G401 (cell line): ENCODE measurements at places on chromosomes 13 and 19. TPM values are rescaled to one million over a fixed set of nuclear protein-coding genes. Genes with fewer than 3 reads are reported as not detected.
A peak's percentile ranks its signal among the peaks of the same experiment; 100 is the strongest.

- DNase-seq, result peak; percentile 30
Observed at GRCh38 chr13:111049791-111050538, 65.1 kb upstream of the ARHGEF7 start.

DNA sequence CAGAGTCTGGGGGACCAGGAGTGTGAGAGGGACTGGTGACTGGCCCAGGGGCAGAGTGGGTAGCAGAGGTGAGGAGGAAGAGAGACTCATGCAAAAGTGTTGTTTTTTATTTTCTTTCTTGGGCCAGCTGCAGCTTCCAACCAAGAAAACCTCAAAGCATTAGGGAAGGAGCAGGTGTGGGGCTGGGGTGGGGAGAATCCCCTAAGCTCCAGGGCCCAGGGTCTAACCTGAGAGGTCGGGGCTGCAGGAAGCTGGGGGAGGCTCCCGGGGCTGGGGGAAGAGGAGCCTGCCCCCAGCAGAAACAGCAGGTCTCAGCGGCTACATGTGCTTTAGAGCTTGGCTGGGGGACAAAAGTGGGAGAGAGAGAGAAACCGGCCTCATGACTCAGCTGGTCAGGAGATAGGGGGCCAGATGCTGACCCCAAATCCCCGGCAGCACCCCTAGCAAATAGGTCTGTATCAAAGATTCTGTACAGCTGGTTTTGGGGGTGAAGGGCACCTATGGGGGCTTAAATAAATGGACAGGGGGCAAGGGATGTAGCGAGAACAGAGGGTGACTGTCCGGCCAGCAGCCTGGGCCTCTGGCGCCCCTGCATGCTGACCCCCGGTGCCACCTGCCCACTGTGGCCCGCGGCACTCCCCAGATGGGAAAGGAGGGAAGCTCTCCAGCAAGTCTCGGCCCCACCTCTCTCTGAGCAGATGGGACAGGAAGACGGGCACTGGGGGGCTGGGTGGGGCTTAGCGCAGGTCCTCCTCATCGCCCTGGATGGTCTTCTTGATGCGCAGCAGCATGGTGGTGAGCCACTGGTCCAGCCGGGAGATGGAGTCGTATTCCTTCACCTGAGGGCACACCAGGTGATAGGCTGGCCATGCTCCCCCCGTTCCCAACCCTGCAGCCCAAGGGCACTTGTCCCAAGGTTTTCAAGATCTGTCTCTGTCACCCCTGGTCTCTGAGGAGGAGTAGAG lies 3.8 kb upstream of the KPTN start:
- DNase-seq, result no peak

DNA sequence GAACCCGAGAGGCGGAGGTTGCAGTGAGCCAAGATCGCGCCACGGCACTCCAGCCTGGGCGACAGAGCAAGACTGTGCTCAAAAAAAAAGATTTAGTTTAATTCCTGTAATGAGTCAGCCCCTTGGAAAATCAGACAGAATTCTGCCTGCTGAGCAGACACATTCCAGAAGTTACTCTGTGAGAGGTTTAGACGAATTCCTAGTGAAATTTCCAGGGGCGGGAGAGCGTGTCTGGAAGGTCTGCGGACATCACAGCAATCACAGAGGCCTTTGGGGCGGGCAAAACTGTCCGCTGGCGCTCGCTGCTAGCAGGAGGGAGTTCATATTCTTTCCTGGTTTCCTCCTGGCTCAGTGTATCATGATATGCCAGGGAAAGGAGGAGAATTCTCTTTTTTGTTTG lies 17.5 kb downstream of the MISP start:
- DNase-seq, result no peak

The CFAP97D2 gene
- not detected in 2 replicates for total RNA-seq

The CLDN10 gene
- total RNA-seq, result not detected in 2 replicates

DNA sequence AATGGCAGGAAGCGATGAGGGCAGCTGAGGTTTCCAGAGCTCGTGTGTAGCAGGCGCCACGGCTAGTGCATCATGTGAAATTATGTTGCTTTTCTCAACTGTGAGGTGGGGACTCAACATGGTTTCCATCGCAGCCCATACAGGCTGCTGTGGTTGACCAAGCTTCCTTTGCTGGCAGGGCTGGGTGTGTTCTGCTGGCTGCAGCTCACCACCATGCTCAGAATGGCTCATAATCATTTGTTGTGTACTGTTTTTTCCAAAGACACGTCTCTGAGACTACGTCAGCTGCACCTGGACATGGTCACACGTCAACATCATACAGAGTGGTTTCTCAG lies 16.1 kb upstream of the RASA3 start:
- no peak for DNase-seq

DNA sequence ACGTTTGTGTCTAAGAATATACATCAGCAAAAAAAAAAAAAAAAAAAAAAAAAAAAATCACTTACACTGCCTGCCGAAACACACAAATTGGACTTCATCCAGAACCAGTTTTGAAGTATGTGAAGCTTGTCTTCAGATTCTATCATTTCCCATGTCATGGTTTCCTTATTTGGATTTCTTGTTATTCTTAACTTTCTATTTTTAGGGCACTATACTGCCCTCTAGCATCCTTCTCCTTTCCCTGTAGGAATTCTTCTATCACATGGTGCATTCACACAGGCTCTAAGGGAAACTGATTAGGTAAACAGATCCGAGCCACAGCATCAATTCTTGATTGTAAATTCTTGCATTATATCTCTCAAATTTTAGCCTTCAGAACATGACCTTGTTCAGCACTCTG lies 1507.5 kb downstream of the OLFM4 start:
- DNase-seq, result peak; percentile 12

DNA sequence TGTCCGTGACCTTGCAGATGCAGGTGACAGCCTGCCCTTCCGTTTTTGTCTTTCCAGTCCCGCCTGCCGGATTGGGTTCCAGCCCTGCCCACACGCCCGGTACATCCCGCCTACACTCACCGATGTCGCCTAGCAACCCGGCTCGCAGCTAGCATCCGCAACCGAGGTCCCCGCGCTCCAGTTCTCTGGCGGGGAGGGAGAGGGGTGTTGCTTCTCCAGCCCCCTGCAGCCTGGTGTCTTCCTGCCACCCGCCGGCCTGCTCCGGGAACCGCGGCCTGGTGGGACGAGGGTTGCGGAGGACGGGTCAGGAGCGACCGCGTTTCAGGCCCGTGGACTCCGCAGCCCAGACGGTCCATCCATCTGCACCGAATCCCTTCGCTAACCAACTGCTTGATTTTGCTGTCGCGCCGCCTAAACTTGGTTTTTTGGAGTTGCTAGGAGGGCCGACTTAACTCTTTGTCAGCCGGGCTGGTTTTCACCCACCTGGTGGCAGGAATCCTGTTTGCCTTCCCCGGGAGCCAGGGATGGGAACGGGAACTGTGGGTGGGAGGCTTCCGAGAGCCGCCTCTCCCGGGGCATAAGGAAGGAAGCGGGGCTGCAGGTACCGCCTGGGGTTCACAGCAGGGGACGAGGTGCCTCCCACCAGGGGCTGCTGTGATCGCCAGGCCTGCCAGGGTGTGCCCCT lies 15.4 kb upstream of the MATK start:
- peak; percentile 79 for DNase-seq

DNA sequence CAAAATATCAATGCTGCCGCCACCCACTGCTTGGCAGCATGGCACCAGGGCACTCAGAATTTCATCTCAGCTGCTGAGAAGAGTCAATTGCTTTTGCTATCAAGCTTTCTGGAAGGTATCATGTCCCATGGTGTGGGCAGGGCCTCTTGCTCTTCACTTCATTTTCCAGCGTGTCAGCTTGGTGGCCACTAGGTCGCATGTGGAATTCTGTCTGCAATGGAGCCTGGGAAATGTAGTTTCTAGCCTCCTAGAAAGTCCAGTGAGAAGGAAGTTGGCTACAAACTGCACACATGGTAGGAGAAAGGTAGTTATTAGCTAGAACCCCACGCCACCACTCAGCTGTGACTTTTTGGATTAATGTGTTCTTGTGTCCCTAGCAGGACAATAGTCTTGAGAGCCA lies 105.3 kb downstream of the MYO16 start:
- DNase-seq, result no peak

The ATP4B gene
- not detected in 2 replicates for total RNA-seq

DNA sequence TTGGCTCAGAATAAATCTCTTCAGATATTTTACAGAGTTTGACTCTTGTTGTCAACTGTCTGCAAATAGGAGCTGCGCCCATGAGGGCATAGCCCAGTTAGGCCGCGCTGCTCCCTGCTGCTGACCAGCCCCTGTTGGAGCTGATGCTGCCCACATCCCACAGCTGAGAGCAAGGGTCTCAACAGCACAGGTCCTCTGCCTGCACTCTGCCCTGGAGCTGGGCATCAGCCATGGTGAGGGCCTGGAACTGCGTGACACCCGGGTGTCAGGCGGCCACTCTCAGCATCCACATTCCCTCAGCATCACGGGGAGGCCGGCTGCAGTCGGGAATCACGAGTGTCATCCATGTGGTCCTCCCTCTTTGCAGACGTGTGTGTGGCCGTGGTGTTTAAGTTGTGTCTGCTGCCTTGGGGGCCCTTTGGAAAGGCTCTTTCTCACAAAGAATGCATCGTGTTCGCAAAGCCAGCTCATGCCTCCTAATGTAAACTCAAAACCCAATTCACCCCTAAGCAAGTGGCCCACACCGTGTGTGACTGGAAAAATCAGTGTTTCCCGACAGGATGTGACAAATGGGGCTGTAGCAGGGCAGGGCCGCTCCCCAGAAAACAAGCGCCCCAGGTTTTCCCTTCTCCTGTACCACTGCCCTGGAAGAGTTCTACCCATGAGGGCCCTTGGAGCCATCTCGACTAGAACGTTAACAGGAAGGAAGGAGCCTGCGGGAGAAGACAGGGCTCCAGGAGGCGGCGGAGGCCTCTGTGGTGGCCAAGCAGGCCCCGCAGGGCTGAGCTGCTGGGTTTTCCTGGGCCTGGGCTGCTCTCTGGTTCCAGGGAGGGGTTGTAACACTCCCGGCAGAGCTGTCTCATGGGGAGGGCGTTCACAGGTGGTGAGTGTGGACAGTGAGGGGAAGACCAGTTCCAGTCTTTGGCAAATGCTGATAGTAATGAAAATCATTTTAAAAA lies 20.3 kb downstream of the ATP11A start:
- DNase-seq, result no peak

- no peak for DNase-seq
Observed at GRCh38 chr19:12085074-12085818, 20.7 kb downstream of the ZNF844 start.

DNA sequence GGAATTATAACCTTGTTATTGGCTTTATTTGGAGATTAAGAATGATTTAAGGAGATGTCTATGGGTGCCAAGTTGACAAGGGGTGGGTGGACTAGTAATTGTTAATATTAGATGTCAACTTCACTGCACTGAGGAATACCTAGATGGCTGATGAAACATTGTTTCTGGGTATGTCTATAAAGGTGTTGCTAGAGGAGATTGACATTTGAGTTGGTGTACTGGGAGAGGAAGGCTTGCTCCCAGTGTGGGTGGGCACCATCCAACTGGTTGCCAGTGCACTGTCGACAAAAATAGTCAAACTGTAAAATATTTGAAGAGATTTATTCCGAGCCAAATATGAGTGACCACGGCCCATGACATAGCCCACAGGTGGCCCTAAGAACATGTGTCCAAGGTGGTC lies 378.8 kb downstream of the NDFIP2 start:
- no peak for DNase-seq

DNA sequence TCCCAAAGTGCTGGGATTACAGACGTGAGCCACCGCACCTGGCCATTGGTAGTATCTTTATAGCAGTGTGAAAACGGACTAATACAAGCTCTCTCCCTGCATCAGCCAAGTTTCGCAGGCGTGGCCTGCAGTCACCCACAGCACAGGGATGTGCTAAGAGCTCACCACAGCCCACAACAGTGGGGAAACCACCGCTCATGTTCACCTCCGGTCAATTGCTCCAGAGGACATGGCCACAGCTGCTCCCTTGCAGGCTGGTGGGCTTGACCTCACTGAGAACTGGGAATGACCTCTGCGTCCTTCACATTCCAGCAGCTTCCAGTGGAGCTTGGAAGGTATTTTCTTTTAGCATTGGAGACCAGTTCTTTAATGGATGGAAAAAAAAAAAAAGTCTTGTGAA lies 156.4 kb downstream of the KCTD15 start:
- no peak for DNase-seq

The CACNG6 gene
- not detected in 2 replicates for total RNA-seq

DNA sequence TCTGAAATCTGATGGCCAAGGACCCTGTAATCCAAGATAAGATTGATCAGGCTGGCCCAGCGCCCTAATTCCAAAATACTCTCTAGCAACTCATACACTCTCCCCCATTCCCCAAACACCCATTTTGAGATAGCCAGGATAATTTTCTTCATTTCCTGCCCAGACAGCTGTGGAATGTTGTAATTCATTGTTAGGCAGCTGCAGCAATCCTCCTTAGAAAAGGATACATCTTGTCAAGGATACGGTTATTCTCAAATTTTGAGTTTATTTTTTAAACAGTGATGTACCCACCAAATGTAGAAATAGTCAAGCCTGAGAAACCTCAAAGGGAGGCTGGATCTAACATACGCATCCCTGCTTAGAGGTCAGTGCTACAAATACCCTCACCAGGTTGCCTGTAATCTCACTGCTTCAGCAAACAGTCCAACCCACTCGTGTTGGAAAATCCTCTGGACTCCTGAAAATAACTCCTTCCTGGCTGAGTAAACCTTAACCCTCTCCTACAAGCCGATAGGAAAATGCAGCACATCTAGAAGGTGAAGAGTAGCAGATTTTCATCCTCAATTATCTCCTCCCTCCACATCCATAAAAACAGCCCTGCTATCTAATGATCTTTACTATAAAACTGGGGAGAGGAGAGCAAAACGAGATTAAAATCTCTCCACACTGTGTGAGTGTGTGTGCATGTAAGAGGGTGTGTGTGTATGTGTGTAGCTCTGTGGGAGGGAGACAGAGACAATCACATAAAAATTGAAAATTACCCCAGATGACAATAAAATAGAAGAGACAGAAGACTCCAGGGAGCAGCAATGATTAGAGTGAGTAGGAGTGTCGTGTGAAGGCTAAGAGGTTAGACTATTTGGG lies 683.1 kb downstream of the DIAPH3 start:
- DNase-seq, result no peak
